Activated naive CD8-positive, alpha-beta T cell treated with anti-CD3 and anti-CD28 coated beads, Interleukin-2, amount 50 U/mL, for 24 hours (primary cell): ENCODE measurements at places on chromosomes 4 and X.

DNA sequence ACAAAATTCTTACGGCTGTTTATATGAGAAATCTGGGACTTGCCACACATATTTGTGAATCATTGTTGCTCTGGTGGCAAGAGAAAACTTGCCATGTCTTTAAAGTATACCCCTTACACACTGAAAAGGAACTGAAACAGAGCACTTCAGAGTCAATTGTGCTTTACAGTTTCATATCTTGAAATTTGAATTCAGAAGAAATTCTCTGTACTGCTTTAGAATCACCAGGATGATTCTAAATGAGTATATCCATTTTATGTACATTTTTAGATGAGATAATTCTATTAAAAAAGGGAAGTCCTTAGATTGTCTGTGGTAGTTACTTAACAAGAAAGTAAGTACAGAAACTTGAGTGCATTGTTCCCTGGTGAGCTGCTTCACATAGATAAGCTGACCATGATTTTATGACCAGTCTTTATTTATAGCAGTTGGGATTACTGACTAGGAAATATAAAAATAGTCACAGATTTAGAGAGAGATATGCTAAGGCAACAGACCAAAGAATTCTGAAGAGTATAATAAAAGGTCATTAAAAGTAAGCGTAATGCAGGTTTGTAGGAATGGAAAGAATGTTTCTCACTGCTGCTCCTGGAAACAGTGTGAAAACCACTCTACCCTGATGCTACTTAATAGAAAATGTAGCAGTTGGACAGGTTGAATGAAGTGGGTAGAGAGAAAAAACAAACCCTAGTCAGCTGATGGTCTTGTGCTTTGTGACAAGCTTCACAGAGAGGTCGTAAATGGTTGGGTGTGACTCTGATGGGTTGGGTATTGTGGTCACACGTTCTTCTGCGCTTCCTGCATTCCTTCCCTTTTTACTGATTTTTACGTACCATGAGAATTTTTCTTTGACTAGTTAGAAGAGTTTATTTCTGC lies 41.0 kb downstream of the FNIP2 start:
- no peak for DNase-seq

- no peak for DNase-seq
Observed at GRCh38 chr4:75849461-75849860, 52.8 kb downstream of the PPEF2 start.

GRCh38 chr4:45554423-45554822 lies 569.4 kb downstream of the GABRG1 start:
- DNase-seq = no peak

GRCh38 chrX:153059191-153060094 lies 3.2 kb downstream of the PNMA3 start:
- no peak for DNase-seq

- no peak for DNase-seq
Observed at GRCh38 chr4:115668396-115668795, 555.0 kb upstream of the NDST4 start.

DNA sequence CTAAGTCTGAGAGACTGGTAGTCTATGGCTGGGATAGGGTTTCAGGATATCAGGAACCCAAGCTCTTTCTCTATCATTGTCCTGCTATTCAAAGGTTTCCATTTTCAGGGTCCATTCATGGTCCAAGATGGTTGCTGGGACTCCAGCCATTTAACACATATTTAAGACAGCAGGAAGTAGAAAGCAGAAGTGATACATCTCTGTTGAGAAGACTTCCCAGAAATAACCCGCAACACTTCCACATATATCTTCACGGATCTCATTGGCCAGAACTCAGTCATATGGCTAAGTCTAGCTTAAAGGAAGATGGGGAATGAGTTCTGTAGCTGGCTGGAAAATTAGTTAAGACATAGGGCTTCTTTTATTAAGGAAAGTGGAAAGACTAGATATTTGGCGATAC lies 23.8 kb downstream of the CTSO start:
- no peak for DNase-seq

DNA sequence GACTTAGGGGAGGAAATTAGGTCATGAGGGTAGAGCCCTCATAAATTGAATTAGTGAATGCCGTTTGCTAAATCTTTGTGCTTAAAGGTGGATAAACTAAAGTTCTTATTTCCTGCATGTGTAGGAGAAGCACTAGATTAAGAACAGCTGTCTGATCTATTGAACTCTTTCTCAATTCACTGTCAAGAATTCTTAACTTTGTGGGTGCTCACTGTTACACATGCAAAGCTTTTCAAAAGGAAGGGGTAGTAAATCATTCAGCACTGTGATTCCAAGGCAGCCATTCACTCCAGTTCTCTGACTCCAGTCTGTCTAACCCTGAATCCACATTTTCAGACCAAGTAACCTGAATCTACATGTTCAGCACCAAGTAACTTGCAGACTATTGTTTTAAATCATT lies 1520.1 kb downstream of the PCDH18 start:
- no peak for DNase-seq

GRCh38 chr4:153153339-153153871 lies 50.8 kb upstream of the TRIM2 start:
- peak; percentile 72 for DNase-seq

- no peak for DNase-seq
Observed at GRCh38 chr4:163535657-163536056, 41.2 kb downstream of the TMA16 start.

- no peak for DNase-seq
Observed at GRCh38 chrX:98939456-98939855, 1470.6 kb downstream of the PCDH19 start.

DNA sequence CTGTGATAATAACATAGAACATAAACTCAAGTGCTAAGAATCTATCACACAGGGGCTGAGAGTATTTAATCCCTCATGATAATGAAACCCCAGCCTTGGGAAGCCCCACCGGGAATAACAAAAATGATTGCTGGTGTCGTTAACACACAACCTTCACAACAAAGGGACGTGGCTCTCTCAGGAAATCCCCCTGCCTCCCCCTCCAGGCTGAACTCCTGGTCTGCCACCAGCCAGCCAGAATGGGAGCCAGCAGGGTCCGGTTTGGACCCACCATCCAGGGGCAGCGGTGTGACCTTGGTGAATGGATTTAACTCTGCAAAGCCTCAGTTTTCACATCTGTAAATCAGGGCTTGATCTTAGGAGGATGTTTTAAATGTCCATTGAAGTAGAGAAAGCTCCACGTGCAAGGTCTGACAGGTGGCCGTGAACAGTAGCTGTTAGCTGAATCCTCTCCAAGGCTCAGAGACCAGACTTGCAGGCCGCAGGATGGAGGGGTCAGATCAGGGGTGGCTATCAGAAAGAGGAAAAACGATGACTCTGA lies 46.5 kb downstream of the ABLIM2 start:
- DNase-seq = no peak

DNA sequence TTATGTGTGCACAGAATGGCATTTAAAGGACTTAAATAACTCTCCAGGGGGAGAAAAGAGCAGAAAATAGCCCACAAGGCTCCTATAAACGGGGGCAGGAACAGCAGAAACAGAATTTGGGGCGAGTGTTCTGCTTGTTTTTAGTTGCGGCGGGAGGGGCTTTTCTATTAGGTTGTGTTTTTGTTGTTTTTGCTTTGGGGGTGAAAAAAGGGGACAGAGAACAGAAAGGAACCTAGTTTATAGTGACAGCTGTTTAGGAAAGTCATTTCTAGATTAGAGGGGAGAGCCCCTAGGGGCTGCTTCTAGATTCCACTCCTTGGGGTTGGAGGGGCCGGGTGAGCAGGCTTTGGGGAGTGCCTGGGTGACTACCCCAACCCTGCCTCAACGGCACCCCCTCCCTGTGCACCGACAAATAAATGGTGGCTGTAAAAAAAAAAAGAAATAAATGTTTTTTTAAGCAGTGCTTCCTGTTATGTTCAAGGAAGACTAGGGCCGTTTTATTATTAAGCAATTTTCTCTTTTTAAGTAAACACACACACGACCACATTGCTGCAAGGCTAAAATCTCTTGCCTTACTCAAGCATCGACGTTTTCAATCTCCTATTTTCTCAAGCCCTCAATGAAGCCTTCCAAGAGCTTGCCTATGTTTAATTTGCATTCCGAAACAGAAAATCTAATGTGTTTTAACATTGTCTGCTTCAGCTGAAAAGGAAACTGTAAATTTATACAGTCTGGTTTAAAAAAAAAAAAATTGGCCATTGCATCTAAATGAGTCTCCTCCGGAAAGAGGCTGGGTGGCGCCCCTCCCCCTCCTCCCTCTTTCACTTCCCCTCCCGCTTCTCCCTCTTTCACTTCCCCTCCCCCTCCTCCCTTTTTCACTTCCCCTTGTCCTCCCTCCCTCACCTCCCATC lies 123.3 kb upstream of the TBL1X start:
- peak; percentile 65 for DNase-seq

DNA sequence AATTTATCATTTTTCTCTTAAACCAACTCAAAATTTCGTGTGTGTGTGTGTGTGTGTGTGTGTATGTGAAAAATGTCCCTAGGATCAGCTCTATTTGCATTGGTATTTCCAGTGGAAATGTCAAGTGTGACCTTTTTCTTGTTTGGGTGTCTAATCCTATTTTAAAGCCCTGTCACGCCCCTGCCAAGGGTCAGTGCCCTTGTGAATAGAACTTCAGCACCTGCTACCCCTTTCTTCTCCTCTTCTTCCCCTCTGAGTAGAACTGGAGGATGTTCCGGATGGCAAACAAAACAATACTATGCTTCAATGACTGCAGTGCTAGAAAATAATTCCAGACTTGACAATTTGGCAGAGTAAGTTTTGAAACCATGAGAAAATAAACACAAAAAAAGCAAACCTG lies 67.3 kb downstream of the SPRY1 start:
- no peak for DNase-seq

DNA sequence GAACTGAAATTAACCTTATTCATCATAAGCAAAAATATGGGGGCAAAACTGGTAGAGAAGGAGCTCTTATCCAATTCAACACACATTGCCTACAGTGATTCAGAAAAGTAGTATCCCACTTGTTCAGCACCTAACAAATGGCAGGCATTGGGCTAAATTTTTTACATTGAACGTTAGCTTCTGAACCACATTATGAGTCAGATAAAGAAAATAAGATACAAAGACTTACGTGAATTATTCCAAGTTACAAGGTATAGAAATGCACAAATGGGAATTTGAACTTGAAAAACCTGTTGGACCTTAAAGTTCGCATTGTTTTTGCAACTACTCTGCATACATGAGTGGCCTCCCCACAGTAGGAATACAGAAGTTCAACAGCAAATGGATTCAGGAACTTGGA lies 210.6 kb downstream of the LDB2 start:
- no peak for DNase-seq

DNA sequence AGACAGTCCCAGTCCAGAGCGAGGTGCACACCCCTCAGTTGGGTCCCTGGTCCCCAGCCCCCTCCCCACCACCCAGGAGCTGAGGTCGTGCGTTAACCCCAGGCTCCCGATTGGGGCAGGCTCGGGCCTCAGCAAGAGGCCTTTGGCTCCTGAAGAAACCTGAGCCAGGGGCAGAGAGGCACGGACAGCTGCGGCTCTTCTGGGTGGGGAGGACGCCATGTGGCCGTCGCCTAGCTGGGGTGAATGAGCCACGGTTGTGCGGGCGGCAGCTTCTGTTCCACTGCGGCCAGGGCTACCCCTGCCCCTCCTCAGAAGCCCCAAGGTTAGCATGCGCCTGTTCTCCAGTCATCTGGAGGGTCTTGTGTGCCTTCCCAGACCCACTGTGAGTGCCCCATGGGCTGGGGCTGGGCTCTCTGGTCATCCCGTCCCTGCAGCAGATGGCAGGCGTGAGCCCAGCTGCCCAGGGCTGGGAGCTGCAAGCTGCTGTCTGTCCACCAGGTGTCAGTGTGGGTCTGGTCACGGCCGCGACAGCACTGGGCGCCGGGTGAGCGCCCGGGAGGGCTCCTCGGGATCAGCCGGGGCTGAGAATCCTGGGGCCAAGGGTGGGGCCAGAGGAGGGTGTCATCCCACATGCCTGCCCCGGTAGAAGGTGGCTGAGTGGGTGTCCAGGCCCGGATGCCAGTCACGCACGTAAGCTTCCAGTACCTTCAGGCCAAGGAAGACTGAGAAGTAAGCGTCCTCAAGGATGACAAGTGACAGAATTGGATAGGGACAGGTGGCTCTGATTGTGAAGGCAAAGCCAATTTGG lies 21.9 kb downstream of the ATP2B3 start:
- peak; percentile 59 for DNase-seq

GRCh38 chr4:101328063-101328602 lies 19.2 kb downstream of the PPP3CA start:
- no peak for DNase-seq

DNA sequence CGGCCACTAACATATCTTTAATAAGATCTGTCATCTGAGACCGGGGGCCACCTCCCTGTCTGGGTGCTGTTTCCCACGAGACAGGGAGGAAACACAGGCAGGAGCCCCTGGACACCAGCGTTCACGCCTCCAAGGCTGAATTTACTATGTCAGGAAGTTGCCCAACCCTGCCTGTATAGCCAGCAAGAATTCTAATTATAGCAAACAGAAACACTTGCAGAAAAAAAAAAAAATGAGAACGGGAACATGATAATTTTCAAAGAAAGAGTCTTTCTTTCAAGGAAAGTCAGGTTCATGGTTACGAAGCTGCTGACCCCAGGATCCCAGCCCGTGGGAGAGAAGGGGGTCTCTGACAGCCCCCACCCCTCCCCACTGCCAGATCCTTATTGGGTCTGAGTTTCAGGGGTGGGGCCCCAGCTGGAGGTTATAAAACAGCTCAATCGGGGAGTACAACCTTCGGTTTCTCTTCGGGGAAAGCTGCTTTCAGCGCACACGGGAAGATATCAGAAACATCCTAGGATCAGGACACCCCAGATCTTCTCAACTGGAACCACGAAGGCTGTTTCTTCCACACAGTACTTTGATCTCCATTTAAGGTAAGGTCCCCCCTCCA lies at the start of gene IL3RA:
Gene IL3RA, plus strand, starts transcription at position 455 of the 613 bp plus-strand sequence. CDS start 4,981 bp downstream, outside the sequence.
- no peak for DNase-seq

DNA sequence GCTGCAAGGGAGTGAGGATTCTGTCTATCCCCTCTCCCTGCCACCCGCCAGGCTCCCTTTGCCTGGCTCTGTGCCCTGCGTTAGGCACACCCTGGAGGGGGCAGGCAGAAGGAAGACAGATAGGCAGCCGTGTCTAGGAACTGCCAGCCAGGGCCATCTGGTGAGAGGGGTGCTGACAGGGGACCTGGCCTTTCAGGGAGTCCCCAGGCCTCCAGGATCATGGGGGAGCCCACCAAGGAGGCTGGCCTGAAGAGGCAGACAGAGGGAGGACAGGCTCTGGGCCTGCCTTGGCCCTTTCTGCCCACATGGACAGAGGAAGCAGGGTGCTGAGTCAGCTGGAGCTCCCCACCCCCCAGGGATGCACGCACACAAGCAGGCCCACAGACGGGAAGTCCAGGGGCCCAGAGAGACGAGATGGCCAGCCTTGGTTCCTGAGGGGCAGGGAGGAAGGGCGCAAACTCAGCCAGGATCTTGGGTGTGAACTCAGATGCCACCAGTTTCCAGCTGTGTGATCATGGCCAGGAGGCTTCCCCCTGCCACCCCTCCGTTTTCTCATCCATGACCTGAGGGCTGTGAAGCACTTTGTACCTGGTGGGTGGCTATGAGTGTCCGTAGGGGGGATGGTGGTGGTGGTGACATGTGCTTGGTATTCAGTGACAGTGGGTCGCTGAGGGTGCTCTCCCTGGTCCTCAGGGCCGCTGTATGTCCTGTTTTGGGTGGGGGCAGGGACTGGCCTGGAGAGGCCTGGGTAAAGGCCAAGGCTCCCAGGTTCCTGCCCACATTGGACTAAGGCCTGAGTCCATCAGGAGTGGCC lies 1.8 kb downstream of the SH3BP2 start:
- DNase-seq = no peak
